Keratinocyte (primary cell): ENCODE measurements at places on chromosomes 7 and 10. TPM values are rescaled to one million over a fixed set of nuclear protein-coding genes. Genes with fewer than 3 reads are reported as not detected.

Gene DGKI
- 0.01 to 0.14 TPM in 2 of 3 replicates, not detected in the other for polyA plus RNA-seq

Gene TLL2
- 0.48 to 1.6 TPM (median 0.83 TPM) in 3 replicates for polyA plus RNA-seq

DNA sequence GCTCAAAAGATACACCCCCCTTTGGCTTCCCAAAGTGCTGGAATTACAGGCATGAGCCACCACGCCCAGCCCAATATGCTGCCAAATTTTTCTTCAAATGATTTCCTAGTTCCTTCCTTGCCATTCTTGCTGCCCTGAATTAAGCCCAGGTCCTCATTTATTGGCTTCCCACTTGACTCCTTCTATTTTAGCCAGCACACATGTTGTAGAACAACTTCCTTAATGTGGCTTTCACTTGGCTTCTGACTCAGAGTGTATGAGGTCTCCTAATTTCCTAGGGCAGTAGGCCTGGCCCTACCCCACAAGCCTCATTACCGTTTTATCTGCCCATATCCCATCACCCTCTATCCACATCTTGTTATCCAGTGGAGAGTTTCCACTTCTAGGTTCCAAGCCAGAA is 21.8 kb upstream of the HIPK2 start:
- DNase-seq, result no peak

DNA sequence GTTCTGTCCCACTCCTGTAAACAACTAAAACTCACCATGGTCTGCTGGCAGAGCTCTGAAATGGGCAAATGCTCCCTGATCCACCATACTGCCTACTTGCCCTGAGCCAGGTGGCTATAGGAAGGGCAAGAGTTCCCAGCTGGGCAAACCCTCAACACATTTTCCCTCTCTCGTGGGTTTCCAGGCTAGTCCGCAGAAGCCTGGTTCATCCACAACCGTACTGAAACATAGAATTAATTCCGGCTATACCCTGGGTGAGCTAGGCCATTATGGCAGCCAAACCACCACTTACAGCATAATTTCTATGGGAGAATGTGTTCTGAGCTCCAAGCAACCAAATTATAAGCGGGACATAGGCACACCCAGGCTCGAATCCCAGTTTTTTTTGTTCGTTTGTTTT is 20.1 kb upstream of the DDIT4 start:
- DNase-seq, result no peak

DNA sequence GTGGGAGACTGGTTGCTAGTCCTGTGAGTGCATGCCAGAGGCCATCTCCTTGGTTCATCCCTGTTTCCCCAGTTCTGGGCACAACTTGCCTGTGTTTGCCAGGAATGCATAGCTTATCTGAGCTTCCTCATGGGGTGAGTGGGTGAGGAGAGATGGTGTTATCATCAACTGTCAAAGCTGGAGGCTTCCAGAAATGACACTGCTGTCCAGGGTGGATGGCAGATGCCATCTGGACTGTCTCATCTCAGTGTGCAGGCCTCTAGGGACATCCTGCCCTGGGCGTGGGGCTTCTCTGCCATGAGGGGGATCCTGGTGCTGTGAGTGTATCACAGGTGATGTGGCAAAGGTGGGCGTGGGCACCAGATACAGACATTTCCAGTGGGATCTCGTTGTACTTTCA is 328.6 kb downstream of the DPP6 start:
- DNase-seq, result no peak

DNA sequence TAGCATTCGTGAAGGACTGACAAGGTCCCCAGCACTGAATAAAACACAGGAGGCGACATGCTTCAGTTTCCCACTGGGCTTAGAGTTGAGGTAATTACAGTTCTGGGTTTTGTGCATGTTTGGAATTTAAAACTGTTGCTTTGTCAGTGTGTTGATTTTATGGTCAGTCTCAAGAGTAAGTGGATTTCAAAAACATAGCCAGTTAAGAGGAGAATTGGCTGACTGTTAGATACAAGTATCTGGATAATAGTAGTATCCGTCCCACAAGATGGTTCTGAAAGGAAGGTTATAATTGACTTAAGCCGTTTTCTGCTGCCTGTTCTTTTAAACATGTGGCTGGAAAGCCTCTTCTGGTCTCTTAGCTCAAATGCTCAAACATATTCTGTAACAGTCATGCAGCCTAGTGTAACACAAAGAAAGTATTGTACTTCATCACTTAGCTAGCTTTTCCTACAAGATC is 170.9 kb downstream of the POLR1F start:
- DNase-seq, result no peak

DNA sequence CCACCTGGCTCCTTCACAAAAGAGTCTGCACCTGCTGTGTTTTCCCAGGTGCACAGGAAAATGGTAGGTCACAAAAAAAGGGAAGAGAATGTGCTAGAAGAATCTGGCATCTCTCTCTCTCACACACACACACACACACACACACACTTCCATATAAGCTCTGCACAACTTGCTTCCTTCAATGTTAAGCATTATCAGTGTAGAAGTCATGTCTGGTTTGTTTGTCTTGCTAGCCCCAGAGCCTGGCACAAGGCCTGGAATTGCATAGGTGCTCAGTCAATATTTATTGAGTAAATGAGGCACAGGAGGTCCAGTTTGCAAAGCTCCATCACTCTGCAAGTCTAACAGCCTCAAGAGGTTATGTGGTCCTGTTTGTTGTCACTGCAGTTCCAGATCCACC is 867.3 kb upstream of the AUTS2 start:
- no peak for DNase-seq

Gene MAT1A
- polyA plus RNA-seq, result 0.37 to 1.5 TPM (median 0.69 TPM) in 3 replicates

- DNase-seq, result no peak
Observed at GRCh38 chr10:93762979-93763391, 5.2 kb downstream of the LGI1 start.

- no peak for DNase-seq
Observed at GRCh38 chr7:75058406-75058805, 15.2 kb downstream of the RCC1L start.

- no peak for DNase-seq
Observed at GRCh38 chr10:101666083-101666482, 28.9 kb downstream of the FBXW4 start.

DNA sequence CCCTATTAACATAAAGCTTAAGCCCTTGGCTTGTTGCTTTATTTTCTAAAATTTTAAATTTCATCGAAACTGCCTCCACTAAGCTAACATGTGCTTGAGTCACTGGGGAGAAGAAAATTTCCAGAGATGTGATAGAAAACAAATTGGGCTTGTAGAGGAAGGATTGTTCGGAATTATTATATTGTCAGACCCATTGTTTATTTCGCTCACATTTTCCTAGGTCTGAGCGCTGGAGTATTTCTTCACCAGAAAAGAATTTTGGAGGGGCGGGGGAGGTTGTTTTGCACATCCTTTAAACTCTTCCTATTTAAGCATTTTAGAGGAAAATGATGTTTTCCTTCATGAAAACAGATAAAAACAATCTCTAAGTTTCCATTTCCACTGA is 29.1 kb downstream of the CELF2 start:
- DNase-seq, result no peak

Gene SERPINE1
- 522 to 820 TPM (median 808 TPM) in 3 replicates for polyA plus RNA-seq

GRCh38 chr7:80087051-80087770 is 47.4 kb upstream of the GNAI1 start:
- DNase-seq, result no peak

Gene PGAM2
- polyA plus RNA-seq, result not detected in 3 replicates

DNA sequence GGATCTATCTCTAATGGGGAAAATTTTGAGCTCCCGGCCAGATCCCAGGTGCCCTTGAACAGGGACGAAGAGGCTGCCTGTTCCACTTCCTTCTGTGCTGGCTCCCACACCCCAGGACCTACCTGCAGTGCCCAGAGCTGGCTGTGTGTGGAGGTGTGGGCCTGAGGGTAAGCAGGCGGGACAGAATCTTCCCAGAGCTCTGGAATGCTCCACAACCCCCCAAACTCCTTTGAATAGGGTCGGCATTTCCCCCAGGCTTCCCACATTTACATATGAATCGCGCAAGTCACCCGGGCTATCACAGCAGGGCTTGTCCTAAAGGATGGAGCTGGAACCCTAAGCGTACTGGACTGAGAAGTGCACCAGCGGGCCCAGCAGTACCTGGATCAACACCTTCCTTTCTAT is 95.9 kb downstream of the DNMBP start:
- no peak for DNase-seq

- no peak for DNase-seq
Observed at GRCh38 chr10:77547307-77548050, 90.1 kb downstream of the KCNMA1 start.

Gene SEMA3A
- 0.90 to 3.7 TPM (median 2.1 TPM) in 3 replicates for polyA plus RNA-seq

GRCh38 chr7:36202398-36202797 is 49.3 kb downstream of the EEPD1 start:
- DNase-seq, result no peak

DNA sequence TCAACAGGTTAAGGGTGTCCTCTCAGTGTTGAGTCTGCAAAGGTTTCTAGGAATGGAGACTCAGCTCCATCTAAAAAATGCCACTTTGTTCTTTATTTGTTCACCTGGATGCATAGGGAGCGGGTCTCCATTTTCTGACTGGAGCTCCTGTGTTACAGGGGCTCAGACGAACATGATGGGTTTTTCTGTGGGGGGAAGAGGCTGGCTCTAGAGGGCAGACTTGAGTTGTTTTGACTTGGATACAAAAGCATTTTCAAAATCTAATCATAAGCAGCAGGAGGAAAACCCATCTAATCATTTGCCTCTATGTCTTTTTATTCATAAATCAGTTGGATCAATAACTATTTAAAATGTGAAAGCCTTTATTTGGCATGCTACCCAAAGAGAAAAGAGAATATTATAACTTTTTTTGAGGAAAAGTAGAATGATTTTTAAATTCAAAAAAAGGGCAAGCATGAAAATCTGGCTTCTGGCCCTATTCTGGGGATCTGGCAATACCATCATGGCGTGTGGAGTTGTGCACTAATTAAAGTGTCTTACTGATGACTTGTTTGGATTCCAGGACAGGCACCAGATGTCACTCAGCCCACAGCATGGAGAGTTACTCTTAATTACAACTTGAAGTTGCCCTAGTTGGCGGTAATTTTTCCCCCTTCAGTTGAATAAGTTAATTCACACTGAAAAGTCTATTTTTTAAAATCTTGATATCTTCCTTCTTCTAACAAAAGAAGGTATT is 594.9 kb downstream of the REEP3 start:
- DNase-seq, result no peak

GRCh38 chr7:91030680-91031380 is 233.4 kb upstream of the FZD1 start:
- DNase-seq, result no peak

Gene PTPRZ1
- 41.6 to 58.3 TPM (median 56.2 TPM) in 3 replicates for polyA plus RNA-seq

GRCh38 chr10:690372-691161 is 1.1 kb upstream of the DIP2C start:
- no peak for DNase-seq

Gene PAX4
- polyA plus RNA-seq, result not detected in 3 replicates

Gene PDZD7
- polyA plus RNA-seq, result 0.31 to 0.54 TPM (median 0.54 TPM) in 3 replicates

DNA sequence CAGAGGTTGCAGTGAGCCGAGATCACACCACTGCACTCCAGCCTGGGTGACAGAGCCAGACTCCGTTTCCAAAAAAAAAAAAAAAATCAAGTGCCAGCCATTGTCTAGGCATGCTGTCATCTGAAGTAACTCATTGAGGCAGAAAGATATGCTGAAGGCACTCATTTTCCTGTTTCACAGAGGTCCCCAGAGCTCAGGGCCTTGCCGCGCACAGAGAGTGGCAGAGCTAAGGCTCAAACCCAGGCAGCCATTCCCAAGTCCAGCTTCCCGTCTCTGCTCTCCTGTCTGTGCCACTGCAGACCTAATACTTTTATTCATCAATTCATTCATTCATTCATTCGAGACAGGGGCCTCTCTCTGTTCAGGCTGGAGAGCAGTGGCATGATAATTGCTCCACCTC is 3.5 kb downstream of the GRIFIN start:
- DNase-seq, result no peak

Gene PPP1R17
- polyA plus RNA-seq, result not detected in 3 replicates

GRCh38 chr10:102280397-102281101 is 35.2 kb downstream of the GBF1 start:
- DNase-seq, result no peak

GRCh38 chr10:131004276-131004675 is 307.2 kb downstream of the TCERG1L start:
- DNase-seq, result no peak

DNA sequence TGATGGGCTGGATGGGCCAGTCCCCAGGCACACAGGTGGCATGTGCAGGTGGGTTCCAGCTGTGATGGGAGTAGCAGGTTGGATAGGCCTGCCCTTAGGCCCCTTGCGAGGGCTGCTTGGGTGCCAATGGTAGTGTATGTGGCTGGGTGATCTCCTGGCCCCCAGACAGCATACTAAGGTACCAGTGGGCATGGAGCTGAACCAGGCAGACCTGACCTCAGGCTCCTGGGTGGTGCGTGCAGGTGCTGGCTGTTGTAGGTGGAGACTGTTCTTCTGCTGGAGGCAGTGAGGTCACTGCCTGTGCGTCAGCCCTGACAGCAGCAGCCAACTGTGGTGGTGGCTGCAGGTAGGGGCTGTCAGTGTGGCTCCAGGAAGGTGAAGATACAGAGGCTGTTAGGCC is 384.7 kb downstream of the ANKRD7 start:
- no peak for DNase-seq

DNA sequence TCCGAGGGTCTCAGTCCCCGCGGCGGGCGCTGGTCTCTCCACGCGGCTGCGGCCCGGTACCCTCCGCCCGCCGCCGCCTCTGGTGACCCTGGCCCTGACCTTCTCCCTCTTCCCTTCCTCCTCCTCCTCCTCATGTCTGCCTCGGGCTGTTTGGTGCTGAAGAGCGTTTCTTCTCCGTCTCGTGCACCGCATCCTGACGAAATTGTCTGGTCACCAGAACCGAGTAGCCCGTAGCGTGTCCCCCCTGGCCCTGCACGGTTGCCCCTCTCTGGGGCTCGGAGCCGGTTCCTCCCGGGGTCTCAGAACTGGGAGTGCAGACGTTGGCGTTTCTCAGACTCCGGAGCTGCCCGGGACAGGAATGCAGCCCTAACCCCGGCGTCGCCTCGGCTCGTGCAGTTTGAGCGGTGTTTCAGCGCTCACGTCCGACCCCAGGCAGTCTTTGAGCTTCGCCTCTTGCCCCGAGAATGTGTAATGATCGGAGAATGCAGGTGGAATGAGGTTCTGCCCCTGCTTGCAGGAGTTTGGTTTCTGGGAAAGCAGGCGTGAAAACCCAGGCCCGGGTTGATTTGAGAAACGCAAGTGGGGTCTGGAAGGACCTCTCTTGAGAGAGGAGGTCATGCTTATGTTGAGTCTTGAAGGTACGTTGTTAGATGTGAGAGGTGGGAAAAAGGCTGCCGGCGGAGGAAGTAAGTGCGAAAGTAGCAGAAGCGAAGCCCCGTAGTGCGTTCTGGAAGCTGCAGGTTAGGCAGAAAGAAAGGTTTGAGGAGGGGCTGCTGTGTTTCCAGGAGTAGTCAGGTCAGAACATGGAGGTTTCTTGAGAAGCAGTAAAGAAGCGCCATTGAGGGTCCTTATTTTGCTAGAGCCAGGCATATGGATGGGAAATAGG is 743 bp downstream of the RBM17 start:
- DNase-seq, result peak; percentile 25

Gene FOXI2
- not detected in 3 replicates for polyA plus RNA-seq
